HCT116 (cell line): ENCODE measurements at places on chromosomes 3 and 15. TPM values are rescaled to one million over a fixed set of nuclear protein-coding genes. Genes with fewer than 3 reads are reported as not detected.

The GOLGA8J gene
- not detected for total RNA-seq

GRCh38 chr3:31057891-31058290 is 163.4 kb upstream of the GADL1 start:
- no peak for DNase-seq

DNA sequence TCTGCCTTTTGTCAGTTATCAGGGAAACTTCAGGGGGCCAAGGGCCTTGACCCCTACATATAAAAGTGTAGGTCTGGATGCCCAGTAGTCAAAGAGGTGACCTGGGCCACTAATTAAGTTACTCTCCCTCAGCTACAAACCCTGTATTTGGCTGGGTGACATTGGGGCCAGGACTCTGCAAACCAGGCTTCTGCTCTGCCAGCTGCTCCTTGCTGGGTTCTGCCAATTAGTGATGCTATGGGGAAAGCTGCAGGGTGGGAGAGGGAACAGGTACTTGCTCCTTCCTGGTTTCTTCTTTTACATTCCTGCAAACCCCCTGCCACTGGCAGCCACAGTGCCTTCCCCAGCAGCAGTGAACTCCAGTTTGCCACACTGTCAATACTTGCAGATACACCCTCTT is 179.2 kb downstream of the CADPS start:
- DNase-seq, result no peak

- DNase-seq, result no peak
These were observed 38.8 kb downstream of the GADL1 start for GRCh38 chr3:30855400-30856292.

DNA sequence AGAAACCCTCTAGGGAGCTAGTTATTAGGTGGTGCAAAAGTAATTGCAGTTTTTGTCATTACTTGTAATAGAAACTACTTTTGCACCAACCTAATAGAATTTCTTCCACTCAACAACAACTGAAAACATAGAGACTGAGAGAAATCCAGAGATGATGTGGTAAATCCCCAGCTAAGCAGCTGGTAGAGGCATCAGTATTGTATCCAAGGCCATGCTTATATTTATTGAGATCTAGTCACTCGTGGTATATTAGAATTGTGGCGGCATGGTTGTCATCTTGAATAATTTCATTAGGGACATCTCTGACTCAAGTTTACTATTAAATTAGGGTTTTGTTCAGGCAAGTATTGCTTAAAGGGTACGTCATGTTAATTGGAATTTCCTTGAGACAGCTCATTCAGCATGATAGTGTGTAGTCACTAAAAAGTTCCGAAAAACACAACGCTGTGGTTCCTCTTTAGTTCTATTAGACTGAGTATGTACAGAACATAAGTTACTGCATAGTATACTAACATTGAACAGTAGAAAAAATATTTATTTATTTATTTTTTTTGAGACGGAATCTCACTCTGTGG is 35.3 kb downstream of the PAK2 start:
- no peak for DNase-seq

GRCh38 chr15:59998950-59999611 is 5.0 kb upstream of the FOXB1 start:
- no peak for DNase-seq
